ENCODE measurements at places on chromosomes 2 and 18.

- no peak for DNase-seq
- H3K27ac ChIP-seq = peak overlapping the region; percentile 95
- H3K4me1 ChIP-seq = peaks cover 24% of the 10 kb centered on the region
Observed at GRCh38 chr2:208025814-208026184, 472 bp upstream of the PLEKHM3 start.

DNA sequence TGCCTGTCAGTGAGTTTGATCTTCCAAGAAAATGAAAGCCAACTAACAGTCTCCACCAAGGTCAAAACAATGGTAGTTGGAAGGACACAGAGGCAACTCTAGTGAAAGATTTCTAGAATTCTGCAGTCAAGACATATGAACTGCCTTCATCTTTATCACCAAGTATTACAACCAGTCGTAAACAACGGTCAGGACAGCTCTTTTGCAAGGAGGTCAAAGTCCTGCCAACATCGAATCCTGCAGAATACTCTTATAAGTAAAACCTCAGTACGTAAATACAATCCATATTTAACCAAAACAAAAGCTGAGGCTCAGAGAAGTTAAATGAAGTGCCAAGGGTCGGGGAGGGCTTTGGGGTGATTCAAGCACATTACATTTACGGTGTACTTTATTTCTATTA lies 3.1 kb downstream of the FEZ2 start:
- DNase-seq = no peak
- H3K36me3 ChIP-seq = peaks cover 29% of the 10 kb centered on the region
- H3K4me3 ChIP-seq = no peak overlapping the region
- H3K27ac ChIP-seq = no peak overlapping the region
- no peaks in the 10 kb centered on the region for H3K27me3 ChIP-seq

DNA sequence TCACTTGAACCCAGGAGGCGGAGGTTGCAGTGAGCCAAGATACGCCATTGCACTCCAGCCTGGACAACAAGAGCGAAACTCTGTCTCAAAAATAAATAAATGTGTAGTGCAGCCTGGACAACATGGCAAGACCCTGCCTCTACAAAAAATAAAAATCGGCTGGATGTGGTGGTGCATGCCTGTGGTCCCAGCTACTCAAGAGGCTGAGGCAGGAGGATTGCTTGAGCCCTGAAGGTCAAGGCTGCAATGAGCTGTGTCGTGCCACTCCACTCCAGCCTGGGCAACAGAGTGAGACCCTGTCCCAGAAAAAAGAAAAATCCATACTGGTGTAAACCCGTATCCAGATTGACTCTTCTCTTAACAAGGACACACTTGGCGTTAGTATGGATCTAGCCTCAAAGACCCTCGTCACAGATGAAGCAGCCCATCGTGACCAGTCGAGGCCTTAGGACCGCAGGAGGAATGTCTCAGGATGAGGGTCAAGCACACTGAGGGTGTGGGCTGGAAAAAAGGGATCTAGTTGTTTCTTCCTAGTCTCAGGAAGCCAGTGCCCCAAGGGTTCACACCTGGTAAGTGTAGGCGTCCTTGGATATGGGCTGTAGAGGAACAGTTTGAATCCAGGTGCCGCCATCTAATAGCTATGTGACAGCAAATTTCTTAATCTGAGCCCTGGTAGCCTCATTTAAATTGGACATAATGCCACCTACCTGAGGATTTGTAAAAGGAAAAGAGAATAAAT lies 4.0 kb upstream of the GPBAR1 start:
- no peak overlapping the region for H3K4me3 ChIP-seq
- DNase-seq = no peak
- peak overlapping the region; percentile 93 for H3K27ac ChIP-seq
- H3K27me3 ChIP-seq = no peaks in the 10 kb centered on the region
- peaks cover 46% of the 10 kb centered on the region for H3K36me3 ChIP-seq
- H3K4me1 ChIP-seq = peaks cover 81% of the 10 kb centered on the region

- no peaks in the 10 kb centered on the region for H3K27me3 ChIP-seq
- no peaks in the 10 kb centered on the region for H3K4me1 ChIP-seq
Observed at GRCh38 chr2:59463426-59463825, 1090.0 kb downstream of the BCL11A start.

DNA sequence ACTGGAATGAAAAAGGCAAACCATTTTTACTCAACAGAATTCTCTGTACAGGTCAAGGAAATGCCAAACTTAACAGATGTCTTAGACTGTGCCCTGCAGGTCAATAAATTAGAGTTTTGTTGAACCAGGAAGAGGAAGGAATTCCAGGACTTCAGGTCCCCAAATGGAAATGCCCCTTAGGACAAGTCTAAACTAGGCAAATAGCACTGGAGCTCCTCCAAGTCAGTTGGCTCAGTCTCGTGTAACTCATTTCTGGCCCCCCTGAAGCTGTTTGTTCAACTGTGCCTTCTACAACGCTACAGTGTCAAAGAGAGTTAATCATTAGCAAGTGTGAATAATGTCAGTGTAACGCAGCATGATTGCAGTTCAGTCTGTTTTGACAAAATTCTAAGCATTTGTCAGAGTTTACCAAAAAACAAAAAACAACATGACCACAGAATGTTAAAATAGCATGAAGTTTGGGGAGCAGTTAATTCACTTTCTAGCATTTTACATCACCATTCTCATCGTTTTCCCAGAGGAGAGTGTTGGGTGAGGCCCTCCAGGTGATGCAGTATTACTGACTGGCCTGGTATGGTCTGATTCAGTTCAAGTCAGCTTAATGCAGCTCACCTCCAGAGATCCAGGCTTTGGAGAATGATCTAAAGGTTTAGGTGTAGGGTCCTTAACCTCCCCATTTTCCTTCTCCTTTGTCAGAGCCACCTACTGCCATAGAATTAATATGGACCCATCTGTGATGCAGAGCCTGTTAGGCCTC lies 108.1 kb downstream of the AQP4 start:
- no peak overlapping the region for H3K27ac ChIP-seq
- H3K27me3 ChIP-seq = no peaks in the 10 kb centered on the region
- H3K4me1 ChIP-seq = peaks cover 7% of the 10 kb centered on the region
- no peaks in the 10 kb centered on the region for H3K36me3 ChIP-seq

DNA sequence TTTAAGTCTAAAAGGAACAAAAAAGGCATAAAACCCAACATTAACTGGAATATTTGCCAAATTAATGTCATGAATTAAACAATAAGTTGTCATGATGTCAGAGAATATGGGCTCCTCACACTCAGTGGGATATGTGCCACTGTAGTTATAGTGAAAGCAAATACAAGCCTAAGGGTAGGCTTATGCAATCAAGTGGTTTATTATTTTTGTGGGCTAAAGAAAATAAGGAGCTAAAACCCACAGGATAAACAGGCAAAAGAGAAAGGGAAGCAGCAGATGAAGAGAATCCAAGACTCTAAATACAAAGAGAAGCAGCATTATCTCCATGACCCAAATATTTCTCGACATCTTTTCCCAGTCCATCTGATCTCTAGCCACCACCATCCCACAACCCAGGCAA lies 17.5 kb downstream of the YWHAQ start:
- H3K4me1 ChIP-seq = peaks cover 16% of the 10 kb centered on the region
- no peak overlapping the region for H3K4me3 ChIP-seq
- H3K27me3 ChIP-seq = no peaks in the 10 kb centered on the region
- peaks cover 14% of the 10 kb centered on the region for H3K36me3 ChIP-seq
- no peak overlapping the region for H3K27ac ChIP-seq
- DNase-seq = no peak

DNA sequence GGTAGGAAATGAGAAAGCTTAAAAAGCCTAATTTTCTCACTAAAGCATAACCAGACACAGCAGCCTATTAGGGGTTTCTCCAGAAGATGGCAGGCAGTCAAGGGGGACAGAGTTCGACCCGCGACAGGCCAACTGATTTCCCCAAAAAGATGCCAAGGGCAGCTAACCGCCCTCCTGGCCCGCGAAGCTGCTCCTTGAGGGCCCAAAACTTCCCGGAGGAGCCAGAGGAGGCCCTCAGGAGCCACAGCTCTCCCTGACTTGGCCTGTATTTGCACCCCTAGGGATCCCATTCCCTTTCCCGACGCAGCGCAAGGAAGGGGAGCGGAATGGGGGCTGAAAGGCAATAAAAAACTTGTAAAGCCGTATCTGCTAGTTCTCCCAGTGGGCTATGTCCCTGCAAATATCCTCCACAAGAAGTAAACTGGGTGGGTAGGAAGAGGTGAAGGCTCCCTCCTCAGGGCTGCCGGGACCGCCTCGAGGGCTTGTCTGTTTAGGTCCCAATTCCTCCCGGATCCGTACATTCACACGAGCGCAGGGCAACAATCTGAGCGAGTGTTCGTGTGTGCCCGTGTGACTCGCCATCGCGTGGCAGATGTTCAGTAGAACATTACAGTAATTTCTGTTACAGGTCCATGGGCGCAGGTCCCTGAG lies 756 bp upstream of the NAGK start:
- H3K36me3 ChIP-seq = peaks cover 17% of the 10 kb centered on the region
- peak overlapping the region; percentile 97 for H3K4me3 ChIP-seq
- H3K27me3 ChIP-seq = no peaks in the 10 kb centered on the region
- peak overlapping the region; percentile 96 for H3K27ac ChIP-seq
- peaks cover 89% of the 10 kb centered on the region for H3K4me1 ChIP-seq

- H3K36me3 ChIP-seq = peaks cover 38% of the 10 kb centered on the region
- H3K27me3 ChIP-seq = no peaks in the 10 kb centered on the region
- H3K27ac ChIP-seq = no peak overlapping the region
Observed at GRCh38 chr2:160269365-160269764, 69.3 kb upstream of the ITGB6 start.

GRCh38 chr2:207504513-207505170 lies 25.1 kb upstream of the CREB1 start:
- peak overlapping the region; percentile 42 for H3K27ac ChIP-seq
- no peaks in the 10 kb centered on the region for H3K36me3 ChIP-seq
- H3K27me3 ChIP-seq = no peaks in the 10 kb centered on the region
- peaks cover 63% of the 10 kb centered on the region for H3K4me1 ChIP-seq

- DNase-seq = no peak
- no peaks in the 10 kb centered on the region for H3K27me3 ChIP-seq
- no peak overlapping the region for H3K4me3 ChIP-seq
- H3K4me1 ChIP-seq = peaks cover 37% of the 10 kb centered on the region
Observed at GRCh38 chr18:13379930-13380690, 161.6 kb downstream of the LDLRAD4 start.

- no peaks in the 10 kb centered on the region for H3K36me3 ChIP-seq
- no peak overlapping the region for H3K27ac ChIP-seq
- DNase-seq = no peak
- H3K4me1 ChIP-seq = no peaks in the 10 kb centered on the region
Observed at GRCh38 chr2:211367711-211368110, 811.3 kb downstream of the CPS1 start.

DNA sequence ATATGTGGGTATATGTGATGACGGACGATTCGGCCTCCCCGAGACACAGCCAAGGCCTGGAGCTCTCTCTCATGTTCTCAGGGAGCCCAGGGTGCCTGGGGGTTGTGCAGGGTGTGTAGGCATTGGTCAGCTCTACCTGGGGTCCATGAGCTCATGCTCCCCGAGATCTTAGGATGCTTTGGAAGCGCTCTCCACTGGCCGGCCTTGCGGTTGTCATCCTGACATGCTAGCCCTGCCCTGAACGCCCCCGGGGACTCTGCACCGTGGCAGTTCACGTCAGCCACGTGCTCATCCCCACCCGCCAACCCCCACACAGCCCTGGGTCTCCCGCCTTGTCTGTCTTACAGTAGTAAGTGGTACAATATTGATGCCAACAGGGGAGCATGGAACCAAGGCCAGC lies 67.8 kb downstream of the RTP5 start:
- H3K4me3 ChIP-seq = no peak overlapping the region
- H3K27me3 ChIP-seq = no peaks in the 10 kb centered on the region

DNA sequence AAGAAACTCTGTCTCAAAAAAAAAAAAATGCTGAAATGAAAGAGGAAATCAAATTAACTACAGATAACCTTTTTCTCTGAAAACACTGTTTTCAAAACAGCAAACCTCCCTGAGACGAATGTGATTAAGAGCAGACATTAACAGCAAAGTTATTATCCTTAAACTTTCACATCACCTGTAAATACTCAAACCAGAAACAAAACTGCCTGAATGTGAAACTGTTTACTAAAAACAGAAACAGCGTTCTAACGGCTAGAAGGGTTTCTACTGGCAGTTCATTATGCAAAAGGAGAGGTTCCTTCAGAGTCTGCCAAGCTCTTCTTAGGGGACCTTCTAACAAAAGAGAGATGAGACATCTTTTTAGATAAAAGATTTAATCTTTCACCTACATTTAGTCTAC lies 45.9 kb downstream of the PNO1 start:
- H3K4me1 ChIP-seq = peaks cover 10% of the 10 kb centered on the region
- peak overlapping the region; percentile 59 for H3K27ac ChIP-seq
- no peaks in the 10 kb centered on the region for H3K27me3 ChIP-seq
- H3K36me3 ChIP-seq = peaks cover 4% of the 10 kb centered on the region

- no peak overlapping the region for H3K27ac ChIP-seq
- H3K27me3 ChIP-seq = no peaks in the 10 kb centered on the region
- H3K4me3 ChIP-seq = no peak overlapping the region
- H3K4me1 ChIP-seq = peaks cover 7% of the 10 kb centered on the region
Observed at GRCh38 chr2:7025082-7025481, 107.9 kb downstream of the RNF144A start.

DNA sequence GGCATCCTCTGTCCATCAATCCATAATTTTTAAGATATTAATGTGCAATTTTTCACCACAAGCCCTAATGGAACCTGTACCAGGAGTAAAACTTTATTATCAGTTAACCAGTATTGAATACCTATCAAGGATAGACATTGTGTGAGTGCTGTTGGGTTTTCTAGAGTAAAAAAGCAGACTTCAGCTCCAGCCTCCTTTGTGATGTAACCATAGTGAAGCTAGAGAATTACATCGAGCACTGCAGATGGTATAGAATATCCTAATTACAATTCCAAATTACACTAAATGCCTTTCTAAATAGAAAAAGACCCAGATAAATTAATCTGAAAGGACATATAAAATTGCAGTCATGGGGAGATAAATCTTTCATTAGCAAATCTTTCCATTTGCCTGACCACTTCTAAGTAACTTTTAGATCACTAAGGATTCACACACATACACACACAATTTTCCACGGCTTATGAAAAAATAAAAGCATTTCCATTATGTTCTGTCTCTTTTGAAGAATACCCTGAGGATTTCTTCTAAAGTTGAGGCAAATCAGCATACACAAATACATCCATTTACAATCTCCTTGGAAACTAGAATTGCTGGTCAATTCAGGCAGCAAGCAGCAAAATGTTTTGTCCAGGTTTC lies 117.1 kb upstream of the TANK start:
- no peaks in the 10 kb centered on the region for H3K4me1 ChIP-seq
- no peaks in the 10 kb centered on the region for H3K36me3 ChIP-seq
- no peak for DNase-seq
- no peak overlapping the region for H3K4me3 ChIP-seq
- H3K27ac ChIP-seq = no peak overlapping the region
- no peaks in the 10 kb centered on the region for H3K27me3 ChIP-seq

DNA sequence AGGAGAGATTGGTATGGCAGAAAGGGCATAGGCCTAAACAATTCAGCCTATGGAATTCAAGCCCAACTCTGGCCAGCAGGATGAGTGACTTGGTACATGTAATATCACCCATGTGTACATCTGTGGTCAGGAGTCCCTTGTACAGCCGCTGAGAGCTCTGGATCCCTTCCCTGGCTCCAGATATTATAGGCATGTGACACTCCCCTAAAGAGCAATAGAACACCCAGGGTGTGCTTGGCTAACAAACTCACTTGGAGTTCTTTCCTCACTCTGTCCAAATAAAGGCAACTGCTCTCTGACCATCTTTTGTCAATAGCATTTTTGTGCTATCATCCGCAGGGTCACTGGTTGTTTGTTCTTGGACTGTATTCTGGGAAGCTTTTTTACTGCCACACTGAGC lies 197.4 kb upstream of the NCKAP5 start:
- no peaks in the 10 kb centered on the region for H3K36me3 ChIP-seq
- H3K27ac ChIP-seq = no peak overlapping the region
- no peaks in the 10 kb centered on the region for H3K4me1 ChIP-seq
- H3K4me3 ChIP-seq = no peak overlapping the region

Data from CD14-positive monocyte (primary cell).